ENCODE measurements at places on chromosomes 11 and 22. TPM values are rescaled to one million over a fixed set of nuclear protein-coding genes. Genes with fewer than 3 reads are reported as not detected.

DNA sequence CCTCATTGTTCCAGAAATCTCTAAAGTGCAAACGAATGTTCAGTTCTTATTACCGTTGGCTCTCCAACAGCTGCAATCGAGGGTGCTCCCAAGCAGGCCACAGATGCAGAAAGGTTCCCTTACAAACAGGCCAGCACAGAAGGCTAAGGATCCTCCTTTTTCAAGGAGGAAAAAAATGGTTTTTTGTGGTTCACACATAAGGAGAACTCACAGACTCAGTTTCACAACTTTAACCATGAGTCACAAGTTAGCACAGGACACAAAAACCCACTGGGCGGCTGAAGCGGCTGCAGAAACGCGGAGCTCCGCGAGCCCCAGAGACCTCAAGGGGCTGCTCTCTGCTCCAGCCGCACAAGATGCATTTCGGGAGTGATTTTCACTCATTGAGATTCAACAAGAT is 98.2 kb upstream of the PRR5 start:
- DNase-seq, result no peak

- no peak for DNase-seq
These were observed 17.9 kb downstream of the ELMOD1 start for GRCh38 chr11:107608809-107609208.

DNA sequence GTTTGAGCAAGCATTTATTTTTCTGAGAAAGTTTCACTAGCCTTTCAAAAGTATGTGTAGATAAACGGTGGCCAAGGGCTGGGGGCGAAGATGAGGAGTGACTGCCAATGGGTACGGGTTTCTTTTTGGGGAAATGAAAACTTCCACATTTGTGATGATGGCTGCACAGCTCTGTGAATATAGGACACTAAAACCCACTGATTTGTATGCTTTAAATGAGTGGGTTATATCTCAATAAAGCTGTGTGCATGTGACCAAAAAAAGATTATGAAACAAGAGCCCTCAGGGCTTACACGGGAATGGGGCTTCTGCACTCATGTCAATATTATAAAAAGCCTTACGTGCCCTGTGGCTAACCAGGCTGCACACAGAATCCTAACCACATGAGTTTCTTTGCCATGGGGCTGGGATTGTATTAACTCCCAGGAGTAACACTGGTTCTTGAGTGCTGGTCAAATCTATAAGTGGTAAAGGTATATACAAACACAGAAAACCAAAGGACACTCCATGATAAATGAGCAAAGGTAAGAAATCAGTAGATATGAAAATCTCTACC is 31.3 kb downstream of the ABCC8 start:
- DNase-seq, result no peak

DNA sequence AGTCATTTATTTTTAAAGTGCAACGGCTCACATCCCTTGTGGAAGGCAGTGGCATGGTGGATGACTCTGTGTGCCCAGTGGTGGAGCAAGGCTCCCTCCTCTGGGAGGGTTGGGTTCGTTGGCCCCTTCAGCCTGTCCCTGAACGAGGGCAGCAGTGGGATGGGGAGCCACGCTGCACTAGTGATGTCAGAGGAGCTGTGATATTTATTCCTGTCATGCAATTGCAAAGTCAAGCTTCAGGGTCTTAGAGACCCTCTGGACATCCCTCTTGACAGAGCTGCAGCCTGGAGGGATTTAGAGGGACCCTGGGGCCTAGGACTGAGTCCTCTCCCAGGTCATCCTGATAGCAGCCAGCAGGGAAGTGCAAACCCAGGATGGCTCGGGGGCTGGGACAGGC is 78.2 kb upstream of the NARS2 start:
- no peak for DNase-seq

SCUBE1 gene
- 9.6 TPM for total RNA-seq

OR2AG1 gene
- not detected for total RNA-seq

Measured in WTC11 (cell line).